GM06990 (cell line): ENCODE measurements at places on chromosomes 1 and 21.

DNA sequence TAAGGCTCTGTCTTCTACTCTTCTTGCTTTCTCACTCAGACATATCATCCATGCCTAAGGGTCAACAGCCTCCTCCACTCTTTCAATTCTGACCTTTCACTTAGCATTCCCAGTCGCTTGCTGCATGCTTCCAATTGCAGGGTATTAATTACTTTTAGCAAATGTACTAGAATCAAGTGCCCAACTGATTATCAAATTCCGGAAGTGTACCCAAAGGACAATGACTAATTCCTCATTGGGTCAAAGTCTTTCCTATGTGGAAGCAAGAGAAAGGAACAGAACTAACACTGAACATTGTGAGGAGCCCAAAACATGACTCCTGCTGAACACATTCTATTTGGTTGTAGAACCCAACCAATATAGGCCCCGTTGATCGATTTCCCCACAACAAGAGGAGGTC, 101.8 kb downstream of the APP start:
- DNase-seq: no peak

- DNase-seq: no peak
These were observed 159.9 kb downstream of the ZBTB18 start for GRCh38 chr1:244210884-244211558.

DNA sequence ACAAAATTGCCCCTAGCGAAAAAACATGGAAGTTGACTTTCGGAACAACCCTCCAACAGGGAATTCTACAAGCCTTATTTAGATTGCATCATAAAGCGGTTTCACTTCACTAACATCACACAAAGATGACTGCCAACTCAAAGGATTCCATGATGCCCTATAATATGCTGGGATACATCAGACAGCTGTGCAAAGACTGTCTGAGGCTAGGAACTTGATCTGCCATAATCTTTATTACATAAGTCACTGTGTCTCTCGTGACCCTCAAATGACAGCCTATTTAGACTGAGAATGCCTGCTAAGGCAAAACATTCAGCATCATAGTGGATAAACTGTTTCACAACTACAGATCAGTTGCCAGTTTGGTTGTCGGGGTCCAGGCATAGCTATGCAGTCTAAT, 23.8 kb downstream of the FH start:
- DNase-seq: no peak

- no peak for DNase-seq
These were observed 1118.6 kb downstream of the PLA2G4A start for GRCh38 chr1:187947359-187947758.

GRCh38 chr1:228735871-228736586, 750 bp downstream of the RHOU start:
- DNase-seq: no peak

- no peak for DNase-seq
These were observed 262.0 kb upstream of the CXADR start for GRCh38 chr21:17250778-17251241.

- DNase-seq: no peak
These were observed 70.9 kb upstream of the HMCN1 start for GRCh38 chr1:185663332-185663731.

DNA sequence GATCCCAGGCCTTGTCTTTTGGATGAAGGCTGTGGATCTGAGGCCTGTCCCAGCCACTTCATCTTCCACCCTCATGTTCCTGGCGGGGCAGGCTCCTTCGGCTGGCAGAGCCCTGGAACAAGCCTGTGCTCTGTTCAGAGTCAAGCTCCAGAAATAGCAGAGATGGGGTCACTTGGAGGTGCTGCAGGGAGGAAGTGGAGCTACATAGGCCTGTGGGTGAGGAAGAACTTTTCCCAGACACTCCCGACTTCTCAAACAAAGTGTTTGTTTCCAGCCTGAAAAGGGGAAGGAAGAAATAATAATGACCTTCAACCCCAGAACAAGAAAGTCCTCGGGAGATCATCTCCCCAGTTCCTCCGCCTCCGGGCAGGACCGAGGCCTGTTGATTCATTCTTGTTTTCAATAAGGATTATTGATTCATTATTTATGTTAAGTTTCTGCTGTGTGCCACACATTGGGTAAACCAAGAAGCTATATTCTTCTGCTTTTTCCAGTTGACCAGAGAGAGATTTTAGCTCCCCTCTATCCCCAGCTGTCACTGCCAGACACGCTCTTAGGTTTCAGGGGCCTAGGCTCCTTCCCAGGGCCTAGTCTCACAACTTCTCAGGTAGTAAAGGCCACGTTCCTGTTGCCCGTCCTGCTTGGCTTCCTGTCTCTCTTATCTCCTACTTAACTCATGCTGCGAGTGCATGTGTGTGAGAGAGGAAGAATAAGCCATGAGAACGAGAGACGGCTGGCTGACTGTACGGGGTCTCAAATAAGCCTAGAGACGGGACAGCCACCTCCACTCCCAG, 16.9 kb downstream of the IKBKE start:
- no peak for DNase-seq

- DNase-seq: no peak
These were observed 104.8 kb downstream of the CSMD2 start for GRCh38 chr1:34060187-34060730.

GRCh38 chr1:78003882-78004718, 639 bp upstream of the DNAJB4 start:
- peak; percentile 86 for DNase-seq

GRCh38 chr1:56472860-56473259, 106.5 kb downstream of the PLPP3 start:
- DNase-seq: peak; percentile 65

DNA sequence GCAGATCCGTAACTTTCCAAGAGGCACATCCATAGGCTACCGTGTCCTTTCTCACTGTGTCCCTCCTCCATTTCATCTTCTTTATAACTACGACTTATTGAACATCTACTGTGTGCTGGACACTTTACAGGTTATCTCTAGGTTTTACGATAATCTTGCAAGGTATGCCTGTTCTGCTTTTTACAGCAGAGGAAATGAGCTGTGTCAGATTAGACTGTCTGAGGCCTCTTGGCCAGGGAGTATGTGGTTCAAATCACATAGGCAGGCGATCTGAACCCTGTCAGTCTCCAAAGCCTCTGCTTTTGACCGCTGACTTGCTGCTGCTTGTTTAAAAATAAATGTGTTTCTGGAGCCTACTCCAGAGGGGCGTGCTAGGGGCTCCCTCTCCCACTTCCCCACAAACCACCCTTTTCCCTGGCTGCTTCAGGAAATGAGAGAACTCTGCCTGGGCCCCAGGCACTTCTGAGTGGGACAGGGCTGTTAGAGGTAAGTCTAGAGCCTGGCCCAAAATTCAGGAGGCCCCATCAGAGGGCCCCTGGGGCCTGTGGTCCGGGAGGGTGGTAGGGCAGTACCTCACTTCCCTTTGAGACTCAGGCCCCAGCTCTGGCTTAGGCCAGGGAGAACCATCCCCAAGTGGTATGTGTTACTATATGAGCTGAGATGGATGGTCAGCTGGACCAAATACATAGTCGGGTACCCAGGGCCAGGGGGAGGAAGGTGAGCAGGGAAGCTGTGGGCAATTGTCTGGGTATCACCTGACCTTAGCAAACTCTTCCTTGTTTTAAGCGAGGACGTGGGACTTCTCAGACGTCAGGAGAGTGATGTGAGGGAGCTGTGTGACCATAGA, 4.4 kb downstream of the PSEN2 start:
- no peak for DNase-seq

DNA sequence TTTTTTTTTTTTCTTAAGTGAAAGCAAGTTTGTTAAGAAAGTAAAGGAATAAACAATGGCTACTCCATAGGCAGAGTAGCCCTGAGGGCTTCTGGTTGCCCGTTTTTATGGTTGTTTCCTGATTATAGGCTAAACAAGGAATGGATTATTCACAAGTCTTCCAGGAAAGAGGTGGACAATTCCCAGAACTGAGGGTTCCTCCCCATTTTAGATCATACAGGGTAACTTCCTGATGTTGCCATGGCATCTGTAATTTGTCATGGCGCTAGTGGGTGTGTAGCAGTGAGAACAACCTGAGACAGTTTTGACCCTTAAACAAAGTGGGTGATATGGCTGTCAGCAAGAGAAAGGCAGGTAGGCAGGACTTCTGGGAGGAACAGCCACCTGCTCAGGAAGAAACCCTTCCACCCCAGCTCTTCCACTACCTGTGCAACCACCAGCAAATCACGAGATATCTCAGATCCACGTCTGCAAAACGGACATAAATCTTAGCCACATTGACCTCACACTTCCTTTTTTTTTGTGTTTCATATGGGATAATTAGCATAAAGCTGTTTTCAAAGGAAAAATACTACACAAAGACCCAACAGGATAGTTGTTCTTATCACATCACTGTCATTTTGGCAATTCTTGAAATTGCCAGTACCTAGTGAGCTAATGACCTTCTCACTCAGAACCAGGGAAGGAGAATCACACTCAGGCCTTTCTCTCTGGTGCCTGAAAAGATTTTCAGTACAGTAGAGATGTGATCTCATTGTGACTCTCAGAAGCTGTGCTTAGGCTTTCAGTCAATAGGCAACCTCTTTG, 34.8 kb upstream of the DUSP10 start:
- peak; percentile 73 for DNase-seq

DNA sequence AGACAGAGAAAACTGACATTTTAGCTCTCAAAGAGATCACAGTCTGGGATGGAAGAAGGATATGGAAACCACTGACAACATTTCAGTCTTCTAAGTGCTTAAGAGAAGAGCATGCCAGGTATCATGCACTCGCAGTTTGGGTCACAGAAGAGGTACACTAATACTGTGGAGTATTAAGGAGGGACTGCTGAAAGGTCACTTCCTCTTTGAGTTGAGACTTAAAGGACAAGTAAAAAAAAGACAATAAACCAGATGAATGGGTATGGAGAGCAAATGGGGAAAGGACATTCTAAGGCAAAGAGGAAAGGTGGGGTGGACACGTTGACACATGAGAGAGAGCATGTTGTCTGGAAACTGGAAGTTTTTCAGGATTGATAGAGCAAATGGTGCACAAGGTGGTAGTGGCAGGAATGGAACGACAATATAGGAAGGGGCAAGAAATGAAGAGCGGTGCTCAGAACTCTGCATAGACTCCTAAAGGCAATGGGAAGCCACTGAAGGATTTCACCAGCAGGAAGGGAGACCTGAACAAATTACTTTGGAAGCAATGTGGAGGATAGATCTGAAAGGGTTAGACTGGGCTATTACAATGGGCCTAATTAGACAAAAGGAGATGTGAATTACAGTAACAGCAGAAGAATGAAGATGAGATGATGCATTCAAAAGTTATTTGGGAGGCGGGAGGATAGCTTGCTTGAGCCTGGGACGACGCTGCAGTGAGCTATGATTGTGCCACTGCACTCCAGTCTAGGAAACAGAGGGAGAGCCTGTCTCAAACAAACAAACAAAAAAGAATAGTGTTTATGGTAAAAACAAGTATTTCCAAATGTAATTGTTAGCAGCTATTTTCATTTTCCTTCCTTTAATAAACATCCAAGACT, 11.1 kb downstream of the DIPK1A start:
- no peak for DNase-seq

- no peak for DNase-seq
These were observed 5.6 kb downstream of the USP25 start for GRCh38 chr21:15735409-15735808.

DNA sequence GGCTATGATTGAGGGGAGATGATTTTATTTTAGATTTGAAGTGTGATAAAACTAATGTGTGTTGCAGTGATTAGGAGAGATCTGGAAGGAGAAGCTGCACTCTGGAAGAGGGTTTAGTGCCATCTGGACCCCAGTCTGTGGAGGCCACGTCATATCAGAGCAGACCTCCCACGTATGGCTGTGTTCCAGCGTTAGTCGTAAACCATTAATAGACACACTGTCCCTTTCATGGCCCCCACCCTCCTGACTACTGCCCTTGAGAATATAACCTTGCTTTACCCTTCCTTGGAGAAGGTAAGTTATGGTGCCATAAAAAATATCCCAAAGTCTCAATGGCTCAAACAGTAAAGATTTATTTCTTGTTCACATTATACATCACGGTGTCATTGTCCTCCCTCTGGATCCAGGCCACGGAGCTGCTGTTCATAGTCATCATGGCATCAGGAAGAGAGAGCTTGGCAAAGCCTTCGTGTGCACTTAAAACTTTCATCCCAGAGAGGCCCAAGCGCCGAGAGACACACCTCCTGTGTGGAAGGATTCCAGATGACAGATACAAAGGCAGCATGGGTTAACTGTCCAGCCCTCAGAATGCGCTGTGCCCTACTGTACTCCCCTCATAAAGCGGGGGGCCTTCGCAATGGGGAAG, 33.2 kb downstream of the RHOU start:
- DNase-seq: no peak

- DNase-seq: no peak
These were observed 6.0 kb downstream of the TRNP1 start for GRCh38 chr1:26999440-26999987.

- DNase-seq: no peak
These were observed 8.3 kb downstream of the CSMD2 start for GRCh38 chr1:34156739-34157138.

- no peak for DNase-seq
These were observed 2.6 kb upstream of the TMEM82 start for GRCh38 chr1:15739745-15740144.

- DNase-seq: no peak
These were observed 106.7 kb upstream of the ADAR start for GRCh38 chr1:154714638-154715037.

- DNase-seq: no peak
These were observed 91.8 kb downstream of the FOXD2 start for GRCh38 chr1:47529520-47530098.

DNA sequence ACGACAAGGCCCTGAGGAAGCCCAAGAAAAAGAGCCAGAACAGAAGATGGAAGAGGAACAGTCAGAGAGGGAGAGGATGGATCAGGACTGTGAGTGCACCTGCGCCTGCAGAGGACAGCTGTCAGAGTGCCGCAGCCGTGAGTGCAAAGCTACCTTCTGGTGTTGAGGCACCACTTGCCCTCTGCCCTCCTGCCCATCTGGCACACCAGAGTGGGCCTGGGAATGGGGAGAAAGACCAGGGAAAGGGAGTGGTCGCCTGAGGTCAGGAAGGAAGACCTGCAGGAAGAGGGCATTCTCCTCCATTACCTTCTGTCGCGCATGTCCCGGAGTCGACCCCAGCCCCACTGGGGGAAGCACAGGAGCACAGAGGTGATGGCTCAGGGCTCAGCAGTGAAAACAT, 26.2 kb downstream of the VASH2 start:
- DNase-seq: no peak

GRCh38 chr1:229058111-229058561, 212.8 kb upstream of the RAB4A start:
- no peak for DNase-seq
